K562 (cell line): ENCODE measurements at places on chromosomes 1 and 21. TPM values are rescaled to one million over a fixed set of nuclear protein-coding genes. Genes with fewer than 3 reads are reported as not detected.

- DNase-seq: no peak
These were observed 62.0 kb upstream of the HOOK1 start for GRCh38 chr1:59752556-59753414.

DNA sequence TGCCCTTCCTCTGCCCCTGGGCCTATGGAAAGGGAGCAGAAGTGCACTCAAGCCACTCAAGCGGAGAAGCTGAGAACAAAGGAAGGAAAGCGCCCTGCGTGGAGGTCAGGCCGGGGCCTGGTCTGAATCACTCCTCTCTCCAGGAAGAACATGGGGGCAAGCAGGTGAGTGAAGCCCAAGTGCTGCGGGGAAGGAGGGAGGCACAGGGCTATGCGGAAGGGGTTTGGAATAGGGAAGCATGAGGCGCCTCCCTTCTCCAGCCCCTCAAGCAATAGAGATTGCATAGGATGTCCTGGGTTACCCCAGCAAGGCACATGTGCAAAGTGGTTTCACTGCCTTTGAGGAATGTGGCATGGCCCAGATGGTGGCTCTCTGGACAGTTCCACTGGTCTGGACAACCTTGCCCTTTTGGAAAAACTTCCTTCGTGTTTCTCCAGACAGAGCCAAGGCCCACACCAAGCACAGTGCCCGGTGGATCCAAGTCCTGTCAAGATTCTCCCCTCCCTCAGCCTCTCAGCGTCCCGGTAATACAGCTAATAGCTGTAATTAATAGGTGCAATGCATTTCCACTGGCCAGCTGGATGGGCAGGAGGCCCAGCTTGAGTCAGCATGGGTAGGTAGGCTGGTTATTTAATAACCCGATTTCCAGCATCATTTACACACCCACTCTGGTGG lies 13.7 kb downstream of the BLACAT1 start:
- no peak for DNase-seq

GRCh38 chr1:93827633-93828366 lies 51.2 kb downstream of the DNTTIP2 start:
- DNase-seq: no peak

GRCh38 chr1:219152751-219153150 lies 20.9 kb upstream of the LYPLAL1 start:
- DNase-seq: no peak

DNA sequence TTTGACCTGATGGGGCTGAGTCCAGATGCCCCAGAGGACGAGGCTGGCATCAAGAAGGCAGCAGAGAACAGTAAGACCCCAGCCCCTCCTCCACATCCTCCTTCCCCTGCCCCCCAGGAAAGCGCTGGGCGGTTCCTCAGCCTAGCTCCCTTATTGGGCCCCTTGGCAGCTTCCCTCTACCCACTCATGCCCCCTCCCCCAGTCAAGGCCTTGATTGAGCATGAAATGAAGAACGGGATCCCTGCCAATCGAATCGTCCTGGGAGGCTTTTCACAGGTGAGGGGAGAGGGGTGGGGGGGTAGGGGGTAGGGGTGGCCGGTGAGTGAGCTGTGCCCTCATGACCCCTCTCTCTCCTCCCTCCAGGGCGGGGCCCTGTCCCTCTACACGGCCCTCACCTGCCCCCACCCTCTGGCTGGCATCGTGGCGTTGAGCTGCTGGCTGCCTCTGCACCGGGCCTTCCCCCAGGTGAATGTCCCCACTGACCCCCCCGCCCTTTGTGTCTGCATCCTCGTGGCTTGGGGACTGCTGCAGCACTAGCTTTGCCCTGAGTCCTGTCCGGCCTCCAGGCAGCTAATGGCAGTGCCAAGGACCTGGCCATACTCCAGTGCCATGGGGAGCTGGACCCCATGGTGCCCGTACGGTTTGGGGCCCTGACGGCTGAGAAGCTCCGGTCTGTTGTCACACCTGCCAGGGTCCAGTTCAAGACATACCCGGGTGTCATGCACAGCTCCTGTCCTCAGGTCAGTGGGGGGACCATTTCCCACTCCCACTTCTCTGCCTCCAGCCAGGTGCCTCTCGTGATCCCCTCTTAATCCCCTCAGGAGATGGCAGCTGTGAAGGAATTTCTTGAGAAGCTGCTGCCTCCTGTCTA lies 3.2 kb downstream of the LYPLA2 start:
- DNase-seq: no peak

DNA sequence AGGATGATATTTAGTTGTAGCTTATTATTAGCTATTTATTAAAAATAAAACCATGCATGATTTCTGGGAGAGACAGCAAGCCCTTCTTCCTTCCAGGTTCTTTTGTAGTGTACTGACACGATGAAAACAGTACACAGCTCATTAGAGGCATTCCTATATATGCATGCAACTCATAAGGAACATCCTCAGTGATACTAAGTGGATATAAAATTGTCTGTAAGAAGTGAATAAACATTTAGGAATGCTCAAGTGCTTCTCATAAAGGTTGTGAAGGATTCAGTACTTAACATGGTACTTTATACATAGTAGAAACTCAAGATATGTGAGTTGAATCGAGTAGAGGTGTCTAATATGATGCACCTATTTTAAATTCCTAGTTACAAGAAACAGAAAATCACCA lies 287.7 kb downstream of the SDCCAG8 start:
- DNase-seq: no peak

GRCh38 chr1:209880031-209880430 lies 52.3 kb downstream of the UTP25 start:
- DNase-seq: no peak

- no peak for DNase-seq
These were observed 214.5 kb downstream of the KCNT2 start for GRCh38 chr1:196393742-196394141.

DNA sequence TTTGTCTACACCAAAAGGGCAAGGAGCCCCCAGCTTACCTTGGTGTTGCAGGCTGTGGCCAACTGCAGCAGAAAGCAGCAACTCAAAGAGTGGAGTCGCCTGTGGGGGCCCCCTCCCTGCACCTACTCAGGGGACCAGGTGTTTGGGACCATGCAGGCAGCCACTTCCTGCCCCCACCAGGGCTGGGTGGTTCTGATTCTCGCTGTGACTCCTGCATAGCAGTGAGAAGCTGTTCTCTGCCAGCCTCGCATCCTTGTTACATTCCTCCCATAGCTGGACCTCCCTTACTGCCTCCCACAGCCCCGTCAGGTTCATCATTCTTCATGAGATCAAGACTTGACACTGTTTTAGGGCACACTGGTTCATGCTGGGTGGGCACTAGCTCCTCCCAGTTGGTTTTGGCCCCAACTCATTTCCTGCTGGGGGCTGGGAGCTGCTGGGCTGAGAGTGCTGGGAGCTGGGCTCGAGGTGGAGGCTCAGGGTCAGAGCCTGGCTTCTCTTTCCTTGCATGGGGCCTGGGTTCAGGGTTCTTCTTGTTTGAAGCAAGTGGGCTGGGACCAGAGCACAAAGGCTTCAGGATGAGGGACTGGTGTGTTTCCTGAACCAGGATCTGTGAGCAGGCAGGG lies 146.9 kb upstream of the C1orf174 start:
- DNase-seq: no peak

DNA sequence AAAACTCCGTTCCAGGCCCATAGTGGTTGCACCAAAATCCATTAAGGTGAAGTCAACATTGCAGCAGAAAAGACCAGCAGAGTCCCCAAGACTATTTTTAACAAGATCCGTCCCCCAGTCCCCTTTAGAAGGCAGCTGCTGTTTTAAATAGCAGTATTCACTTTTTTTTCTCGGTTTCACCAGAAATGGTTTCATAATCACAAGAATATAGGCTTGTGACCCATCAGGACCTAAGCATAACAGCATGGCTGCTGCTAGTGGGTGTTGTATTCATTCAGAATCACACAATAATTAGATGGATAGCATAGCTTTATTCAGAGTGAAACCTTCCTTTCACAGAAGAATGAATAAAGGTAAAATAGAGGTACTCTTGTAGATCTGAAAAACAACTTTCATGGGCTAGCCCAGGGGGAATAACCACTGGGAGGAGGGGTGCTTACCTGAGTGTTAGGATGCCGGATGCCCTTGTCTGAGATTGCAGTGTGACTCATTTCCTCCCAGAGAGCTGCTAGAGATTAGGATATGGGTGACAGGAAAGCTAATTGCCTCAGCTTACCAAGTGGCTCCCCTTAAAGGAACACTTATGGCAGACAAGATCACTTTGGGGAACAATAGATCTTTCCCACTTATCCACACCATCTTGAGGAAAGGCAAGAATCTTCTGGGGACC lies 35.0 kb downstream of the ACKR1 start:
- no peak for DNase-seq

GRCh38 chr1:179251675-179252074 lies 22.2 kb upstream of the ABL2 start:
- no peak for DNase-seq

GRCh38 chr1:161836018-161836417 lies 69.9 kb downstream of the ATF6 start:
- no peak for DNase-seq

GRCh38 chr1:31746687-31747086 lies 17.5 kb downstream of the ADGRB2 start:
- DNase-seq: no peak

- DNase-seq: no peak
These were observed 24.5 kb downstream of the NUCKS1 start for GRCh38 chr1:205725514-205725913.

- DNase-seq: no peak
These were observed 98.8 kb downstream of the SDCCAG8 start for GRCh38 chr1:243354511-243355153.

- DNase-seq: no peak
These were observed 20.7 kb downstream of the AGPAT3 start for GRCh38 chr21:43885721-43886120.

- DNase-seq: no peak
These were observed 9.7 kb downstream of the NENF start for GRCh38 chr1:212442408-212442807.

DNA sequence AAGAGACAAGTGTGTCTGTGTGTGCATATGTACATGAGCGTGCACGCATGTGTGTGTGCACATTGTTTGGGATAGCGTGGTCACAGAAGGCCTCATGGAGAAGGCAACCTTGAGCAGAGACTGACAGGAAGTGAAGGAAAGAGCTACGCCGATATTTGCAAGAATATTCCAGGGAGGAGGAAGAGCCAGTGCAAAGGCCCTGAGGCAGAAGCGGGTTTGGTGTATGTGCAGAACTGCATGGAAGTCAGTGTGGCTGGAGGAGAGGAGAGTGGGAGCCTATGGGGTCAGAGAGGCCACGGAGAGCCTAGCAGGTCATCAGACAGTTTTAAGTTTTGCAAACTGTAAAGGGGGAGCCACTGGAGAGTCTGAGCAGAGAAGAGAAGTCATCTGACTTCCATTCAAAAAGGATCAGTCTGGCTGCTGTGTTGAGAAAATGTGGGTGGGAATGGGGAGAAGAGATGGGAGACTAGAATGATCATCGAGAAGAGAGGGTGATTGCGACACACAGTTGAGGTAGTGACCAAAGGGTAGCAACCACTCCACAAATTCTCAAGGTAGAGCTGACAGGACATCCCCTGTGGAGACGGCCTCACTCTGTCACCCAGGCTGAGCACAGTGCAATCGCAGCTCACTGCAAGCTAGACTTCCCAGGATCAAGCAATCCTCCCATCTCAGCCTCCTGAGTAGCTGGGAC lies 3.9 kb downstream of the CELA2B start:
- no peak for DNase-seq

The ELAVL4 gene
- not detected in 2 replicates for total RNA-seq

The KCNA3 gene
- total RNA-seq: 0.09 TPM in 1 of 2 replicates, not detected in the other

The ALG14 gene
- total RNA-seq: 6.1 and 8.6 TPM in 2 replicates

The PAQR7 gene
- 4.0 and 4.4 TPM in 2 replicates for total RNA-seq

The C1orf226 gene
- total RNA-seq: 1.4 and 1.6 TPM in 2 replicates

The S100A7A gene
- total RNA-seq: not detected in 2 replicates

The NEXN gene
- total RNA-seq: 0.60 and 0.92 TPM in 2 replicates

The C1QB gene
- total RNA-seq: 0.51 and 0.55 TPM in 2 replicates

The NPR1 gene
- 0.04 and 0.16 TPM in 2 replicates for total RNA-seq

The RPTN gene
- not detected in 2 replicates for total RNA-seq

The KCNC4 gene
- 1.8 and 2.0 TPM in 2 replicates for total RNA-seq
